ENCODE measurements at places on chromosomes 5 and 9.

DNA sequence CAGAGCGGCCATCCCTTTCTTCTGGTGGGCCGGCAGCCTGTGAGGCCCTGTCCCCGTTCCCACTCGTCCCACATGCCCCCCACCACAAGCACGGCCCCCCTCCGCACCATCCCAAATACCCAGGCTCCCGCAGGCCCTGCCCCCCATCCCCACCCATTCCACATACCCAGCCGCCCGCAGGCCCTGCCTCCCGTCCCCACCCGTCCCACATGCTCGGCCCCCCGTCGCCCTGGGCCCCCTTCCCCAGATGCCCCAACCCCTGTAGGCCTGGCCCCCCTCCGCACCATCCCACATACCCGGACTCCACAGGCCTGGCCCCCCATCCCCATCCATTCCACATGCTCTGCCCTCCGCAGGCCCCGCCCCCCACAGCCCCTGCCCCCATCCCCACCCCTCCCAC, 11.5 kb downstream of the SLC6A19 start:
- DNase-seq: no peak

- DNase-seq: no peak
Observed at GRCh38 chr9:114178756-114179450, 23.6 kb downstream of the COL27A1 start.

DNA sequence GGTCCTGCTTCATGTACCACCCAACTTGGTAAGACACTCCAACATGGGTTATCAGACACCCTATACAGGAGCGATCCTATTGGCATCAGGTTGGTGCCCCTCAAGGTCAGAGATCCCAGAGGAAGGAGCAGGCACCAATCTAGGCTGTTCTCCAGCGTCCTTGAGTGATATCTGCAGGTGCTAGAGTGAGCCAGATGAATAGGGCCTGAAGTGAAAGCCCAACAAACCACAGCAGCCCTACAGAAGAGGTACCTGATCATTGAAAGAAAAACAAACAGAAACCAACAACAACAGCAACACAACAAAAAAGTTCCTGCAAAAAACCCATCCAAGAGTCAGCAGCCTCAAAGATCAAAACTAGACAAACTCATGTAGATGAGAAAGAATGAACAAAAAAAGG, 584.8 kb downstream of the HINT1 start:
- no peak for DNase-seq

DNA sequence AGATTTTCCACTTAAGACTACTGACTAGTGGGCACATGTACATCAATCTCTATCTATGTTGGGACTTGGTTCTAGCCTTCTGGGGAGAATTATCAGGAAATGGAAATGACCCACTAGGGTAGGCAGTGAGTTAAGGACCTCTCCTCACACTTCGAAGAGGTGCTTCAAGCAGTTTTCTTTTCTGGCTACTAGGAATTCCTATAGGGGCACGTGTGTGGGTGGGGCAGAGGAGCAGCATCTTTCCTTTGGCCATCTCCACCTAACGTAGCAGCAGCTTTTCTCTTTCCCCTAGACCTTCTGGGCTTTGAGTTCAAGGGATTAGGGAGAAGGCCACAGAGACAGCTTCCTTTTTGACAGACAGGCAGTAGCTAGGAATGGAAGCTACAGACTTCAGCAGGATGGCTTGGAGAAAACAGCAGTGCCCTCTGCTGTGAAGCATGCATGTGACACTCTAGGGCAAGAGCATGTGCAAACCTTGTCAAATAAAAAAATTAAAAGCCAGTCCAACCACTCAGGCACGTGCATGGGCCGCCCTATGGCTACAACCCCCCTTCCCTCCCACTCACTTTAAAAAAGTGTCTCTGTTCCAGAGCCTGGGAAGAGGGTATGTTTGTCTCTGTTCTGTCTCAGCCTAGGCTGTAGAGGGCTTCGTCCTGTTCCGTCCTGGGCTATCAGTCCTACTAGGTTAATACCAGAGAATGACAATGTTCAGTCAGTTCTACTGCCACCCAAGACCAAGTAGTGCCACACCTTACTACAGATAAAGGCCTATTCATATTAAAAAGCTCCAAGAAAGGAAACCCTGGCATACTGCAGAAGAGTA, 8.7 kb upstream of the GFRA3 start:
- no peak for DNase-seq

DNA sequence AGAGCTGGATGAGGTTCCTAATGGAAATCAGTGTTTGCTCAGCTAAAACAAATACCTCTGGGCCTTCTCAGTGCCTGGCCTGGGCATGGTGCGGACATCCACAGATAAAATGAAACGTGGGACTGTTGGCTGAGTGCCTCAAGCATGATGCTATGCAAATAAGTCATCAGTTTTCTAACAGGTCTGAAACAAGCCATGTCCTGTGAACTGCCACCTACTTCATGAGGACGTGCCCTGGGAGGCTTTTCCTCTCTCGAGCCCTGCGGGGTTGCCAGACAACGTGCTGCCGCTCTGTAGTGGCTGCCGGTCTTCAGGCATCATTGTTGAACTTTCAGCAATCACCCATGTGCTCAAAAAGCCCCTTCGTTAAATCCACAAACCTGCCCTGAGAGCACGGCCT, 240.4 kb upstream of the IRX2 start:
- no peak for DNase-seq

DNA sequence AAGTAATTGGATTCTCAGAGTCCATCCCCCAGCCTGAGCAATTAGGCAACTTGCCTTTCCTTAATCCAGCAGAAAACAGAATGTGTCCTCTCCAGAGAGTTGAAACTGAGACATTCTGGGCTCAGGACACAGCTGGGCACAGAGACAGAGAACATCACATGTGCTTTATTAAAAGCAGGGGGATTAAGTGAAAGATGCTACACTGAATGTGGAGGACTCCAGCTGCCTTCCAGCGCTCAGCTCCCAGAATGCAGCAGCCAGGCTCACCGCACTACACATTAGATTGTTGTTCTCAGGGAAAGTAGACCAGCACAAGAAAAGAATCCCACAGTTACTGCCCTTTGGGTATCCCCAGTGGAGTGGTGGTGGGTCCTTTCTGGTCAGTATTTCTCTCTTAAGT, 141.6 kb upstream of the IL12B start:
- no peak for DNase-seq

DNA sequence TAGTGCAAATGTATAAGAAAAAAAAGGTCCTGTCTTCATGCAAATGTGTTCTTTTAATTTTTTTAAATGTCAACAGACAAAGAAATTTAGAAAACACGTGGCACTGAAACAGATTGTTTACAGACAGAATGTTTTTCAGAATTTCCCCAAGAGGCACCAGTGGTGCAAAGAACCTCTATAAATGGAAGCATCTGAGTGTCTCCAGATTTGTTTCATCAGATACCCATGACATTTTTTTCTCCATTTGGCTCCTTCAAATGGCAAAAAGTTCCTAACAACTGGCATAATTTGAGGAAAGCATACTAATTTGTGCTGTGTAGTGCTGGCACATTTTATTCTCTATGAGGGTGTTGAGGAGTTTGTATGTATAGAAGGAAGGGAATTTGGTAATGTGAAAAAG, 15.0 kb downstream of the CCDC192 start:
- no peak for DNase-seq

DNA sequence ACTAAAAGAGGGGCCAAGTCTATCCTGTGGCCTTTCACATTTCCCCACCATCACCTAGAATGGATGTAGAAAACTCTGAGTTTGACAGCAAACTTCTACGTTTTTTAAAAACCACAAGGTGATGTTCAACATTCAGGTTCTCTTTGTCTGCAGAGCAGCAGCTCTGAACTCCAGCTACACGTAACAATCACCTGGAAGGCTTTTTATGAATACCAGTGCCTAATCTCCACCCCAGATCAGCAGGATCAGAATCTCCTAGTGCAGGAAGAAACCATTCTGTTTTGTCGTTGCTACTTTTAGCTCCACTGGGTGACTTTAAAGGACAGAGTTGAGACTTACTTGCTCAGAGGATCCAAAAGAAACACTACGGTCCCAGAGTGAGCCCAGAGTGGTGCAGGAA, 44.3 kb downstream of the EPB41L4A start:
- DNase-seq: no peak

DNA sequence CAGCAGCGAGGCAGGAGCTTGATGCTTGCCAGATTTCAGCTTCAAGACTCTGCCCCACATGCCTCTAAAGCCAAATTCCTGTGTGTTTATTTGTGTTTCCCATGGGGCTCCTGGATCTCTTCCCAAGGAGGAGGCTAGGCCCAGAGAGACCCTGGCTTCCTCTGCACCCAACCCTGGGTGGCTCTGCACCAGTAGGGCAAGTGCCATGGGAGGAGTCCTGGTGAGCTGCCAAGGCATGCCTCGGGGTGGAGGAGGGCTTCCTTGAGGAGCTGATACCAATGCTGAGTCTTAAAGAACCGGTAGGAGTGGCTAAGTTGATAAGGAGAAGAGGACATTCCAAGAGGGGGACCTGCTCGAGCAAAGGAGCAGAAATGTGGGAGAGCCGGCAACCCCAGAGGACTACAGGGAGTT, 6.8 kb upstream of the TIFAB start:
- no peak for DNase-seq

- no peak for DNase-seq
Observed at GRCh38 chr9:135526089-135526729, 5.0 kb downstream of the LCN1 start.

Data from NCI-H1436 treated with DMSO at 0.1 percent for 48 hours (cell line).